ENCODE measurements at places on chromosomes 16 and 17. TPM values are rescaled to one million over a fixed set of nuclear protein-coding genes. Genes with fewer than 3 reads are reported as not detected.
A peak's percentile ranks its signal among the peaks of the same experiment; 100 is the strongest.

TBX6 gene
- polyA plus RNA-seq = 0.51 TPM

ACSM5 gene
- polyA plus RNA-seq = not detected

HLF gene
- polyA plus RNA-seq = 1.4 TPM

MT1A gene
- not detected for polyA plus RNA-seq

KRT20 gene
- polyA plus RNA-seq = not detected

LPCAT2 gene
- 7.8 TPM for polyA plus RNA-seq

CTRB1 gene
- not detected for polyA plus RNA-seq

MC1R gene
- polyA plus RNA-seq = 5.3 TPM

FBXW10 gene
- not detected for polyA plus RNA-seq

EMC8 gene
- polyA plus RNA-seq = 61.7 TPM

DNA sequence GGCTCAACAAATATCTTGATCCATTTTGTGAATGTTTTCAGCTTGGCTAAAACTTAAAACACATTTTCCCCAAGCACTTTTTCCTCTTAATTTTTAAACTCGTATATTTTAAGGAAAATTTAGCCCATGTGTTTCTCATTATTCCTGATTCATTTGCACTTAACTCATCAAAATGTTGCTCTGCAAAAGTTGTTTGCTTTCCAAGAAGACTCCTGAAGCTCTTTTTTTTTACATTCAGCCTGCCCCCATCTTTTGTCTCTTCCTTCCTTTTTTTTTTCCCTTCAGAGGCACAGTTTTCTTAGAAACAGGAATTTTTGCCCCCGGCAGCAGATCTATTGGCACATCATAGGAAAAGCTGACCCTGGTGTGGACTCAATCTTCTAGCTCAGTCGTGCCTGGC, 155.0 kb upstream of the SALL1 start:
- H3K4me3 ChIP-seq = no peak overlapping the region
- no peak for DNase-seq
- no peak overlapping the region for H3K27ac ChIP-seq

DNA sequence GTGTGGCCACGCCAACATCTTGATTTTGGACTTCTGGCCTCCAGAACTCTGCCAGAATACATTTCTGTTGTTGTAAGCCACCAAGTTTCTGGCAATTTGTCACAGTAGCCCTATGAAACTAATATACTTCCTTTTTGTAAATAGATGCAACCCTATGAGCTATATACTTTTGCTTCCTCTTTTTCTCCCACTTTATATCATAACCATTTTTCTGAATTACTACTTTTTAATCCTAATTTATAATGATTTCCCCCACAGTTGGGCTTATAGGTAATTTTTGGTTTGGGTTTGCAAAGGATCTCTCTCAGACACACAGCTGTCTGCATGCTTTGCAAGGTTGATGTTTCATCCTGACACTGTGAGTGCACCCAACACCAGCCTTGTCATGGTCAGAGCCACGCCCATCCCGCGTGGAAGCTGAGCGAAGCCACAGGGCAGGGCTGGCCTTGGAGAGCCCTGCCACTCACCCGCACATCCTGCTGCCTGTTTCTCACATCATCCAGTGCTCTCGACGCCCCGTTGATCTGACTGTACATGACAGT, 5.8 kb downstream of the TRIM25 start:
- peaks cover 71% of the 10 kb centered on the region for H3K36me3 ChIP-seq
- H3K4me3 ChIP-seq = no peak overlapping the region
- peaks cover 33% of the 10 kb centered on the region for H3K4me1 ChIP-seq
- H3K27ac ChIP-seq = no peak overlapping the region
- peak; percentile 29 for DNase-seq

DNA sequence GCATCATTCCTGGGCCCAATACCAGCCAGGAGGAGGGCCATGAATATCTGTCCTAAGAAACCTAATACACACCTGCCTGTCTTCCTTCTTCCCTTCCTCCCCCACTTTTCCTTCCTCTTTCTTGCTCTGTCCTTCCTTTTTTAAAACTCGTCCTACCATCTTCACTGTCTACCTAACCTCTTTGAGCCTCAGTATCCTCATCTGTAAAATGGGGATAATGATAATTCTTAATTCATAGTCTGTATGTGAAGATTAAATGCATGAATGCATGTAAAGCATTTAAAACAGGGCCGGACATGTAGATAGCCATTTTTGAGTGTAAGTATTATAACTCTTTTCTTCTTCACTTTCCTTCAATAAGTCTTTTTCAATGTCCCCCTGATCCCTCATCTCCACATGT, 560 bp downstream of the CRYBA1 start:
- no peaks in the 10 kb centered on the region for H3K4me1 ChIP-seq
- DNase-seq = no peak
- no peaks in the 10 kb centered on the region for H3K36me3 ChIP-seq

- H3K27me3 ChIP-seq = peaks cover 3% of the 10 kb centered on the region
- no peak overlapping the region for H3K4me3 ChIP-seq
- DNase-seq = no peak
- H3K36me3 ChIP-seq = no peaks in the 10 kb centered on the region
Measured at GRCh38 chr17:34665819-34666763, 86.7 kb downstream of the TMEM132E start.

DNA sequence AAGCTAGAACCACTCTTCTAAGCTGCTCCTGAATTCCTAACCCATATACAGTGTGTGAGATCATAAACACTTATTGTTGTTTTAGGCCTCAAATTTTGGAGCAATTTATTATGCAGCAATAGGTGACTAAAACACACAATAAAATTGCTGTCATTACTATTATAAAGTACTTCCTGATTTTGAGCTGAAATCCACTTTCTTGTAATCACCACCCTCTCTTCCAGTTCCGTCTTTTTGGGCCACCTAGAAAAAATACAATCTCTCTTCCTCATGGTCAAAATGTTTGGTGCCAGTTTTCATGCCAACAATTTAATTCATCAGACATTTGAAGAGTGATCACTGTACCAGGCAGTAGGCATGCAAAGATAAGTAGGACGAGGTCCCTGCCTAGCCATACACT, 43.3 kb upstream of the NF1 start:
- H3K4me3 ChIP-seq = no peak overlapping the region
- no peak for DNase-seq
- no peak overlapping the region for H3K27ac ChIP-seq
- H3K4me1 ChIP-seq = peaks cover 5% of the 10 kb centered on the region

GRCh38 chr17:81123052-81124048, 42.0 kb upstream of the PVALEF start:
- H3K4me1 ChIP-seq = peaks cover 90% of the 10 kb centered on the region
- H3K4me3 ChIP-seq = no peak overlapping the region
- DNase-seq = no peak
- H3K36me3 ChIP-seq = no peaks in the 10 kb centered on the region

- H3K4me1 ChIP-seq = no peaks in the 10 kb centered on the region
- H3K36me3 ChIP-seq = no peaks in the 10 kb centered on the region
- no peak overlapping the region for H3K27ac ChIP-seq
- no peaks in the 10 kb centered on the region for H3K27me3 ChIP-seq
- no peak overlapping the region for H3K4me3 ChIP-seq
Measured at GRCh38 chr16:50516401-50516800, 31.8 kb upstream of the NKD1 start.

GRCh38 chr16:3727806-3728381, 10.6 kb upstream of the TRAP1 start:
- H3K4me1 ChIP-seq = no peaks in the 10 kb centered on the region
- H3K36me3 ChIP-seq = peaks cover 53% of the 10 kb centered on the region
- no peak overlapping the region for H3K27ac ChIP-seq

DNA sequence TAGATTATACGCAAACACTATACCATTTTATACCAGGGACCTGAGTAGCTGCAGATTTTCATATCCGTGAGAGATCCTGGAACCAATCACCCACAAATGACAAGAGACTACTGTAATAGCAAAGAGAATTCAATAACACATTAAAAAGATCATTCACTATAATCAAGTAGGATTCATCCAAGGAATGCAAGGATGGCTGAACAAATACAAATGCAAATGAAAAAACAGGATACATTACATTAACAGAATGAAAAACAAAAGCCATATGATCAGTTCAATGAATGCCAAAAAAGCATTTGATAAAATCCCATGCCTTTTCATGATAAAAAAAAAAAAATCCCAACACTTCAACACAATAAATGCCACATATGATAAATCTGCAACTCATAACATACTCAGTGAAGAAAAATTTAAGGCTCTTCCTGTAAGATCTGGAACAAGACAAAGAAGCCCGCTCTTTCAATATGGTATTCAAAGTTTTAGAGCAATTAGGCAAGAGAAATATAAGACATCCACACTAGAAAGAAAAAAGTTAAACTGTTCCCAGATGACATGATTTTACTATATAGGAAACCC, 29.0 kb downstream of the N4BP1 start:
- DNase-seq = no peak
- no peaks in the 10 kb centered on the region for H3K27me3 ChIP-seq
- H3K27ac ChIP-seq = no peak overlapping the region
- H3K36me3 ChIP-seq = no peaks in the 10 kb centered on the region
- H3K4me1 ChIP-seq = no peaks in the 10 kb centered on the region

DNA sequence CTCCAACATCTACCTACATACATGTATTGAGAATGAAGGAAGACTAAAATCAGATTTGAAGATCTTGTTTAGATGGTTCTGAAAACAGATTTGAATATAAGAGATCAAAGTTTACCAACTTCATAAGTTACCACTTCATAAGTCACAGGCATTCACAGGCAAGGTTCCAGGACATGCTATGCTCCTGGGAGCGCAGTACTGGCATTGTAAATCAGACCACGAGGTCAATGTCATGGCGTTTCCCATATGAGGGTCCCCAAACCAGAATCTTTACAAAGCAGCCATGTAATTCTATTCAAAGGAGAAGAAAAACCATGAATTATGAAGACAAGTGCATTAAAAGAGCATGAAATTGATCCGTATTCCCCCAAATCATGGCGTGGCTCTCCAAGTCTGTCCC, 3.0 kb downstream of the CDH11 start:
- H3K4me3 ChIP-seq = no peak overlapping the region
- no peaks in the 10 kb centered on the region for H3K4me1 ChIP-seq
- H3K27me3 ChIP-seq = no peaks in the 10 kb centered on the region
- H3K36me3 ChIP-seq = no peaks in the 10 kb centered on the region
- no peak for DNase-seq

- H3K4me1 ChIP-seq = peaks cover 49% of the 10 kb centered on the region
- no peaks in the 10 kb centered on the region for H3K36me3 ChIP-seq
- H3K27ac ChIP-seq = no peak overlapping the region
- H3K4me3 ChIP-seq = no peak overlapping the region
Measured at GRCh38 chr17:46154151-46154816, 38.9 kb downstream of the KANSL1 start.

Data from K562 (cell line).